ENCODE measurements at places on chromosomes 3 and 15.

GRCh38 chr3:9803494-9803893 is 6.6 kb upstream of the TTLL3 start:
- DNase-seq = no peak

DNA sequence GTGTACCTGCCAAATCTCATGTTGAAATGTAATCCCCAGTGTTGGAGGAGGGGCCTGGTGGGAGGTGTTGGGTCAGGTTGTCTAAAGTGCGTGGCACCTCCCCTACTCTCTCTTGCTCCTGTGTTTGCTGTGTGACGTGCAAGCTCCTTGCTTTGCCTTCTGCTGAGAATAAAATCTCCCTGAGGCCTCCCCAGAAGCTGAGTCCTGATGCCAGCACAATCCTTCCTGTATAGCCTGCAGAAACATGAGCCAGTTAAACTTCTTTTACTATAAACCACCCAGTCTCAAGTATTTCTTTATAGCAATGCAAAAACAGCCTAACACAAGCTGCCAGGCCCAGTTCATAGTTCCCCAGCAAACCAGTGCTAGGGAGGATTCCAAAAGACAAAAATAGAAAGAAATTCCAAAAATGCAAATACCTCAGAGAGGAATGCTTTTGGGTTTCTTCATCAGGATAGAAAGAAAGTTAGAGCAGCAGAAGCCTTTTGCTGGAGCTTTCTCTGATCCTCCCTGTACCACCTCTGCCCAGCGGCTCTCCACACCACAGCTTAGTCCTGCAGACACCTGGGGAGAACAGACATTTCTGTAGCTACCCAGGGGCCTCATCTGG is 25.9 kb upstream of the CDV3 start:
- DNase-seq = no peak

DNA sequence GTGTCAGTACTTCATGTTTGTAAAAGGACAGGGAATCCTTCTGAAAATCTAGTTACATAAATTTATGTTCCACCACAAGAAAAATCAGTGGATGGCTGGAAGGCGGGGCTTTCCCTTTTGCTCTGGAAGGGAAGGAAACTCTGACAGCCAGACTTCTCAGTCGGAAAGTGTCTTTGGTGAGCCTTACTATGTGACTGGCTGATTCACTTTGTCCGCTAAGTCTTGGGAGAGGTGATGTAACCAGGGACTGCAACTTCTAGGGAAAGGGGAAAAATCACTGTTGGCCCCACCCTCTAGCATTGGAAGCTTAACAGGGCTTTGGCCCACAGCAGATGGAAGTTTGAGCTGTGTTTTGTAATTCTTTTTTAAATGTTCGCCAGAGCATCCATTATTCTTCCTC is 281.4 kb upstream of the CTDSPL start:
- no peak for DNase-seq

GRCh38 chr15:29446480-29446879 is 176.9 kb upstream of the NSMCE3 start:
- DNase-seq = no peak

GRCh38 chr15:64751464-64751863 is 23.9 kb downstream of the RBPMS2 start:
- no peak for DNase-seq

DNA sequence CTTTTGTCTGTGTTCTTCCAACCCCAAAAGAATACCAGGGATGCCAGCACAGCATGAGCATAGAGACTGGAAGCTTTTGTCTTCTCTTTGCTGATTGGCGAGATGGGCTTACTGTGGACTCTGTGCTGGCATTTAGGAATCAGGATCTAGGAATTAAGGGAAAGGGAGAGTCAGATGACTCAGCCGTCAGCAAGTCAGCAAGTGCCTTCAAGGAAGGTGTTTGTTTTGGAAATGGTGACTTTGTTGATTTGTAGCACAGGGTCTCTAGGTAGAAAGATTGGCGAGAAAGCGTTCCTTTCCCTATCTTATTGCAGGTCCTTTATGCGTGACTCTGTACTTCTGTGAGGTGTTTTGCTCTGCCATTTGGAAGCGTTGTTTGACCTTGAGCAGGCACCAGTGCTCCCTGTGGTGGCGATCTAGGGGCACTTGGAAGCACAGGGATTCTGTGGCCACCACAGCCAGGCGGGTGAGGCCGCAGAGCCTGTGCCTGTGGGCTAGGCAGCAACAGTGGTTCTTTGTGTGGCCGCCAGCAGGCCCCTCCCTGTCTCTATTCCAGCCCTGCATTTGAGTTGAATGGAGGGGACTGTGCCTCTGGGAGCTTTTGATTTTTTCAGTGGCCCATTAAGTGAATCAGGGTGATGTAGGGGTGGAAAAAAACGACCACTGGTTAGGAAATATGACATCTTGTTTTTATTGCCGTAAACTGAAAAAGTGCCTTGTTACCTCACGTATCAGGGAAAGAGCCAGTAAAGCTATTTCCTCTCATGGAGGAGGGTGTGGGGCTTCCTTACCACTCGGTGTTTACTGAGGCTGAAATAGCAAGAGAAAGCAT is 19.0 kb downstream of the FAN1 start:
- no peak for DNase-seq

DNA sequence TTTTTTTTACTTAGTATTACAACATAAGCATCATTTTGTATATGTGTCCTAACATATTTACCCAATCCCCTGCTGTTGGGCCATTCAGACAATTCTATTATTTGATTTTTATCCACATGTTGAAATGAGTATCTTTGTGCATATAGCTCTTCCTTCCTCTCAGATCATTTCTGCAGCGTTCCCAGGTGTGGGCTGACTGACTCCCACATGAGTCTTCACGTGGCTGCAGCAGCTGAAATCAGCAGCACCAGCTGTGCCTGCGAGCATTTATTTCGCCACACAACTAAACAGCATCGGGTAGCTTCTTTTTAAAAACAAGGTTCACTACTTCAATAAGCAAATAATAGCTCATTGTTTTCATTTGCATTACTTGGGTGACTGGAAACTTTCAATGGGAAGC is 44.5 kb upstream of the PDE8A start:
- no peak for DNase-seq

DNA sequence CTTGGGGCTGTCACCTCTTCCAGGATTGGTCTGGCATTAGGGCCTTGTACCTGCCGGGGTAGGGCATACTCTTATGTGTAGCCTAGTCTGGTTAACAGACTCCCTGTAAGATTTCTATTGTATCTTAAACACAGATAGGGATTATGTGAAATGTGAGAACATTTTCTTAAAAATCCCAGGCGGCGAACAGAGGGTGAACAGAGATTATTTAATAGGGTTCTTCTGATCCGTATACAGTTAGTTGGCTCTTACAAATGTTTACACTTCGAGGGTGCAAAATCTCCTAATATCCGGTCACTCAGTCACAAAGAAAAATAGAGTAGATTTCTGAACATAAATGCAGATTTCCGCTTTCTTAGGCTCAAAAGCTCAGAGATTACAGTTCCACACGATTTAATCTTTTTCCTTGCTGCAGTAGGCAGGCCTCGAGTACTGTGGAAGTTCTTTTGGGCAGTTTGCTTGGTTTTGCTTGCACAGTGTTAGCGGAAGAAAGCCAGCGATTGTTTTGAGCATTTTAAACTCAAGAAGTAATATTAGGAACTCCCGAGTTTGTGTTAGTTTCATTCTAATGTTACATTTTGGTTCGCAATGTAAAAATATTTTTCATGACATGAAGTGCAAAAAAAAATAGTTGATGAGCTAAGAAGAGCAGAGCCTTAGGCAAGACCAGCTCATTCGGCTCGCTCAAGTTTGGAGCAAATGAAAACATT is 993 bp downstream of the PLCL2 start:
- no peak for DNase-seq

GRCh38 chr3:46947546-46947901 is 29.0 kb downstream of the CCDC12 start:
- DNase-seq = no peak

- DNase-seq = peak; percentile 24
Measured at GRCh38 chr15:100103828-100104227, 237.9 kb downstream of the ADAMTS17 start.

GRCh38 chr3:114697401-114697800 is 403.6 kb downstream of the TIGIT start:
- DNase-seq = no peak

DNA sequence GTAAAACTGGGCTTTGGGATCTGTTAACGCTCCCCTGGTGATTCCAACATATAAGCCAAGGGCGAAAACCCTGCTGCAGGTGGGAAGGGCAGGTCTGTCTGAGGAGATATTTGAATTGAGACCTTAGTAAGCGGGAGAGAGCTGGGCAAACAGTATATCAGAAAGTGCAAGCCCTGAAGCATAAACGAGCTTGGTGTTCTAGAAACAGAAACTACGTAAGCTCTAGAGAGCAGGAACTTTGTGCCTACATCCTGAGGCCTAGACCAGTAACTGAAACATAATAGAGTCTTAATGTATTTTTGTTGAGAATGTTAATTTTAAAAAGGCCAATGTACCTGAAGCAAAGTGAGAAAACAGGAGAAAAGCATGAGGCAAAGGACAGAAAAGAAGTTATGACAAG is 62.9 kb upstream of the FSIP1 start:
- no peak for DNase-seq

- DNase-seq = no peak
Measured at GRCh38 chr3:62558549-62559112, 185.3 kb upstream of the FEZF2 start.

DNA sequence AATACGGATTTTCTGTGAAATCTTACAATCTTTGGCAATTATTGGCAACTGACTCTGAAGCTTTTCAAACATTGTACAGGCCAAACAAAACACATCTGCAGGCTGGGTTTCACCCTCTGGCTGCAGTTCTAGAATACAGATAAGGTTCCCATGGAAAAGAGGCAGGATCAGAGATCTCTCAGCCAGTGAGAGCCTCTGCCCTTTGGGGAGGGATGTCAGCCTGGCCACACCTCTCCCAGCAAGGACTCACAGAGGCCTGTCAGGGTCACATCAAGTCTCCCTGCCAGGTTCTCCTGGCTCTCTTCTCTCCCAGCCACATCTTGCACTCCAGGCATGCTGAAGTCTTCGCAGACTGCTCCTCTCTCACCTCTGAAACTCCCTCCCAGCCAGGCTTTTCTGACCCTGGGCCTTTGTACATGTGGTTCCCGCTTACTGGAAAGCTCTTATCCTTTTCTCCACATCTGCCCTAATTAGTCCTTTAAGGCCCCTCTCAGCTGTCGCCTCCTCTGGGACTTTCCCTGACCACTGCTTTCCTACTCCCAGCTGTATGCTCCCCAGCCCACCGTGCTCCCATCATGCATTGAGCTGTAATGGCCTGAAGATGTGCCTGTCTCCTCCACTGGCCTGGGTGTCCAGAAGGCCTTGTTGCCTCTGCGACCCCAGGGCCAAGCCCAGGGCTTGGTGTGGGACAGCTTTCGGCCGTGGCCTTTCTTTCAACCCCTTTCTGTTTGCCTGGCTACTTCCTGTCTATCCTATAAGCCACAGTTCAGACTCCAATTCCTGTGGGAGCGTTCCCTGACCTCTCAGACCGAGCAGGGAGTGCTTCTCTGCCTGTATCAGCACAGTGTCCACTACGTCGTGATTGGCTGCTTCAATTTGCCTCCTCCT is 4.3 kb downstream of the RBP1 start:
- DNase-seq = no peak

DNA sequence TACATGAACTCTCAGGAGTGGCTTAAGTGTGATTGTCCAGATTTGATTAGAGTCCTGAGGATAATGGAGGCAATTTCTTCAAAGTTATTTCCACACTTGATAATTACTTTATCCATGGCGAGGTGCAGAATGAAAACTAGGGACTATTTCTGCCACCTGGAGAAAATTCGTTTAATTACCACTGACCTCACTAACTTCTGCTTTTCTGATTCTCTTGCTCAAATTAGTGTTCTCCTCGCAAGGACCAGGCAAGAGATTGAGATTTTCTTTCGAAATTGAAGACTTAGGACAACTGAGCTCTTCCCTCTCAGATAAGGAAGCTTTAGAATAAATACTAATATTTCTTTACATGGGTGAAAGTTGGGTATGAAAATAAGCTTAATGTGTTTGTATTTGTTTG is 135.2 kb downstream of the RYR3 start:
- no peak for DNase-seq

- no peak for DNase-seq
Measured at GRCh38 chr15:80636675-80637074, 58.4 kb upstream of the ABHD17C start.

GRCh38 chr3:150744041-150744918 is 18.7 kb downstream of the SIAH2 start:
- DNase-seq = no peak

GRCh38 chr3:165185707-165186327 is 10.4 kb downstream of the SLITRK3 start:
- no peak for DNase-seq

DNA sequence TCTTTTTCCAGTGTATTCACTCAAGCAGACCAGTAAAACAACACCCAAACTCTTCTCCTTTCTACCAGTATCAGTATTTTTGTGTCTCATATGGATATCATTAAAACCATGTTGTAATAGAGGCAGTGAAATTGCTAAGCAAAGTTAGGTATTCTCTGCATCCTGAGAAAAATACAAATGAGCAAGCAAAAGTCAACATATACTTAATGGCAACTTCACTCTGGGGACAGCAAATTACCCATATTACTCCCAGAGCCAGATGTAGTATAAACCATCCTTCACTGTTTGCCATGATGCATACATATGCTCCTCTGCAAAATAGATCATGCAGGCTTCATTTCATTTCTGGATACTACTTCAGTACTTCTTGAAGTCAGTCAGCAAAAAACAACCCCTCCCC is 22.1 kb downstream of the UBA5 start:
- no peak for DNase-seq

DNA sequence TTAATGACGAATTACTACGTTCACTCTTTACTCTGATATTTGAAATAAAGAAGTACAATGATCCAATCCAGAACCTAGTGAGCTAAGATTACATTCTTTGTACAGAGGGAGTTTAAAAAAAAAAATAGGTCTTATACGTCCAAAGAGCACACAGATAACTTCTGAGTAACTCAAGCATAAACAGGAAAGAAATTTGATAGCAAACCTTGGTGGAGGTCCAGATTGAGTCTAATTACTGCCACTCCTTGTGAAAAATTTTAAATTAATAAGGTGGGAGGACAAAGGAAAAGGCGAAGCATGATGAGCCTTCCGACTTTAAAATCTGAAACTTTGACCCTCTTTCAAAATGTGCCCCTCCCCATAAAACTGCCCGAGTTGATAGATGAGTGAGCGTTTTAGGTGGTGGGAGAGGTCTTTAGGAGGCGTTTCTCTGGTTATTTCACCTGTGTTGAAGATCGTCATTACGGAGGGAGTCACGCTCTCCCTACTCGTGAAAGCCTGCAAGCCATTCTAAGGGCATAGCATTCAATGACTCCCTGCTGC is 127.0 kb upstream of the ROBO2 start:
- no peak for DNase-seq

GRCh38 chr3:53495520-53496391 is 1.3 kb downstream of the CACNA1D start:
- DNase-seq = no peak

All from activated effector memory CD4-positive, alpha-beta T cell treated with anti-CD3 and anti-CD28 coated beads, Interleukin-2, amount 50 U/mL, for 16 hours (primary cell).